ENCODE measurements at places on chromosomes 12 and 14. TPM values are rescaled to one million over a fixed set of nuclear protein-coding genes. Genes with fewer than 3 reads are reported as not detected.
A peak's percentile ranks its signal among the peaks of the same experiment; 100 is the strongest.

GRCh38 chr12:113858841-113859386, 107.2 kb downstream of the RBM19 start:
- H3K4me1 ChIP-seq, result no peaks in the 10 kb centered on the region
- H3K27me3 ChIP-seq, result no peaks in the 10 kb centered on the region
- peaks cover 34% of the 10 kb centered on the region for H3K36me3 ChIP-seq
- H3K27ac ChIP-seq, result no peak overlapping the region

DNA sequence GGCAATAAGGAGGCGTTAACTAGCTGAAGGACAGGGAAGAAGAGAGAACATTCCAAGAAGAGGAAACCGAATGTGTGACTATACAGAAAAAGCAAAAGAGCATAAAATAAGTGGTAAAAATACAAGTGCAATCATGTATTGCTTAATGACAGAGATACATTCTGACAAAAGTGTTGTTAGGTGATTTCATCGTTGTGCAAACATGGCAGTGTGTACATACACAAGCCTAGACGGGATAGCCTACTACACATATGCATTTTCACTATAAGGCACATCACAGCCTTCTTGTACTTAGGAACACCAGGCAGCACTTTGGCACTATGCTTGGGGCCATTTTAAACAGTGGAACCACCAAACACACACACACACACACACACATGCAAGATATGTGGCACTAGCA, 299.3 kb downstream of the BCAT1 start:
- no peak overlapping the region for H3K27ac ChIP-seq
- no peaks in the 10 kb centered on the region for H3K4me1 ChIP-seq
- no peak overlapping the region for H3K4me3 ChIP-seq
- no peaks in the 10 kb centered on the region for H3K36me3 ChIP-seq
- no peaks in the 10 kb centered on the region for H3K27me3 ChIP-seq

The FAM186B gene
- 0.15 TPM for polyA plus RNA-seq

DNA sequence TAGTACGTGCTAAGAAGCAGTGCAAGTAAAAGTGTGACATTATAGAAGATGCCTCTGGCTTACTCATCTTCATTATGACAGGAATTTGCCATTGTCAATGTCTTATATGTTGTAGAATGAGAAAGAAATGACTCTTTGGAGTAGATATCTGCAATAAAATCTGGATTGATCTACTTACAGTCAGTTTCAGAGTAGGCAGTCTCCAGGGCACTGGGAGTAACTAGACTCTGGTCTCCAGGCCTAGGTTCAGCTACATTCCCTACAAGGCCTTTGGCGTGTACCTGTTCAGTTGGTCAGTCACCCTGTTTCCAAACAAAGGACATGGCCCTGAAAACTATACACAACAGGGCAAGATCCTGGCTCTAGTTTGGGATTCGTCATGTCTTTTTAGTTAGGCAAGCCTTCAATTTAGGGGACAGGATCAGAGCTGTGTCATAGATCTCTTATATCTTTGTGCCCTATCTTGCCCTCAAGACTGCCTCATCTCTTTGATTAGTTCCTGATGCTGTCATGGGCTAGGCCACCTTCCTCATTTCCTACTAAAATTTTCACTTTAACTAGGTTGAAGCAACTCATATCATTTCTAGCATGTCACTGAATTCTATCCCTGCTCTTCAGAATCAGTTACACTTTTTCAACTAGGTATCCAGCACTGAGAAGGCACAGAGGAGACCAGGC, 410.0 kb downstream of the RAD51B start:
- H3K27me3 ChIP-seq, result no peaks in the 10 kb centered on the region
- no peaks in the 10 kb centered on the region for H3K36me3 ChIP-seq
- H3K27ac ChIP-seq, result no peak overlapping the region
- no peak overlapping the region for H3K4me3 ChIP-seq
- DNase-seq, result no peak

DNA sequence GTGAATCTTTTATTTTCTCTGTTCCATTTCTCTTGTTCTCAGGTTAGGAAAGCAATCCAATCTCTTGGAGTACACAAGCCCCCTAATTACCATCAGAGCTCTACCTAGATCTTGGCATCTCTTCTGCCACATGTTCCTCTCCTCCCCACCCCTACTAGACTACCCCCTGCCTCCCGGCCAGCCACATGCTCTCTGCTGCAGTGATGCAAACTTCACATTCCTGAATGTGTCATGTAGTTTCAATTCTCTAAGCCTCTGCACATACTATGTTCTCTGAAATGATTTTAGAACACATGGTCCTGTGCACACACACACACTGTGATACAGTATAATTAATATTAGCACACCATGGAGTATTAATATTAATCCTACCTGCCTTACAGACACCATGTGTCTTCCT, 104.6 kb downstream of the EFCAB11 start:
- H3K27me3 ChIP-seq, result no peaks in the 10 kb centered on the region
- no peak overlapping the region for H3K27ac ChIP-seq
- H3K4me3 ChIP-seq, result no peak overlapping the region
- no peak for DNase-seq
- no peaks in the 10 kb centered on the region for H3K36me3 ChIP-seq

DNA sequence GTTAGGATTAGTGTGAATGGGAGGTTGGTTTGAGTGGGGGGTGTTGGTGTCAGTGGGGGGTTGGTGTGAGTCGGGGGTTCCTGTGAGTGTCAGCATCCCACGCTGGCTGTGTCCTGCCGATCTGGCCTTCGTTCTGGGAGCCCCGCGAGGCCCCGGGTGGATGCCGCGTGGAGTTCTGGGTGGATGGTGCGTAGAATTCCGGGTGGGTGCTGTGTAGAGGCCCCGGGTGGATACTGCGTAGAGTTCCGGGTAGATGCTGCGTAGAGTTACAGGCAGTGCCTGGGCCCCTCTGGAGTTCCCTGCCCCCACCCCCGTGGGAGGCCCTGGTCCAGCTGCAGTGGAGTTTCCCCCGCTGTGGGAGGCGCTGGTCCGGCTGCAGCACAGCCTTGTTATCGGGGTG, 8.7 kb downstream of the NOC4L start:
- H3K27ac ChIP-seq, result no peak overlapping the region
- H3K4me1 ChIP-seq, result peaks cover 10% of the 10 kb centered on the region
- peak; percentile 33 for DNase-seq
- no peak overlapping the region for H3K4me3 ChIP-seq

GRCh38 chr12:91172096-91172495, 10.5 kb downstream of the DCN start:
- no peak for DNase-seq
- H3K4me3 ChIP-seq, result no peak overlapping the region
- H3K36me3 ChIP-seq, result no peaks in the 10 kb centered on the region
- H3K27ac ChIP-seq, result no peak overlapping the region

DNA sequence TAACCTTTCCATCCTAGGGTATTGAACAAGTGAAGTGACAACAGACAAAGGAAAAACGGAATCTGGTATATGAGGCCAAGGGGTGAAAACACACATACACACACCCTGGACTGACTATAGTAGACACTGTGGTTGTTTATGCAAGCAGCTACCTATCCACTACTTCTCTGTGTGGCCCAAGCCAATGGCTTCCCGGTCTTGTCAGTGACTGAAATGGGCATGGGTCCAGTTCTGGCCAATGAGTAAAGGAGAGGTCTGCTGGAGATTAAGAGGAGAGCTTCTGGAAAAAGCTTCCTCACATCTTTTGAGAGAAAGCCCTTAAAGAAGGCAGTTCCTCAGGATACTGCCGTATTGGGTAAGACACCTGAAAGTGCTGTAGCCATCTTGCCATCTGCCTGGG, 19.3 kb downstream of the MBIP start:
- no peak overlapping the region for H3K27ac ChIP-seq
- no peaks in the 10 kb centered on the region for H3K4me1 ChIP-seq
- DNase-seq, result no peak
- H3K27me3 ChIP-seq, result no peaks in the 10 kb centered on the region
- H3K4me3 ChIP-seq, result no peak overlapping the region

GRCh38 chr12:25155022-25155576, 39.9 kb downstream of the DNAI7 start:
- no peak overlapping the region for H3K27ac ChIP-seq
- H3K4me3 ChIP-seq, result no peak overlapping the region
- peaks cover 3% of the 10 kb centered on the region for H3K4me1 ChIP-seq
- DNase-seq, result peak; percentile 45
- H3K27me3 ChIP-seq, result no peaks in the 10 kb centered on the region

The SLC17A8 gene
- polyA plus RNA-seq, result not detected
